ENCODE measurements at places on chromosomes 1 and 21. TPM values are rescaled to one million over a fixed set of nuclear protein-coding genes. Genes with fewer than 3 reads are reported as not detected.

Gene PDZK1IP1
- total RNA-seq, result not detected

DNA sequence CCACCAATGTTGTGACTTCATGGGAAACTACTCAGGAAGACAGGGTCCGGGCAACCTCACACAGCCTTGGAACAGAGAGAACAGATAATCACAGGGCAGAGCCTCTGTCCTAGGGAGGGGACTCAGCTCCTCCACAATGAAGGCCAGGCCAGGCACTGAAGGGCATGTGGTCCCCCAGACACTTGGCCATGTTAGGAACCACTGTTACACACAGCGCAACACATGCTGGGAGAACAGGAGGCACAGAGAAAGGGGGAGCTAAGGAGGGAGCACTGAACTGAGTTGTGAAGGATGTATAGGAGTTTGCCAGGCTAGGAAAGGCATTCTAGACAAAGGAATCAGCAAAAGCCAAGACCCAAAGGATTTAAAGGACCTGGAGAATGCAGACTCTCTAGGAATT is 127.6 kb downstream of the DMRTB1 start:
- H3K27me3 ChIP-seq, result peaks cover 17% of the 10 kb centered on the region
- no peak overlapping the region for H3K27ac ChIP-seq
- H3K4me3 ChIP-seq, result no peak overlapping the region
- no peaks in the 10 kb centered on the region for H3K36me3 ChIP-seq
- peaks cover 6% of the 10 kb centered on the region for H3K4me1 ChIP-seq

DNA sequence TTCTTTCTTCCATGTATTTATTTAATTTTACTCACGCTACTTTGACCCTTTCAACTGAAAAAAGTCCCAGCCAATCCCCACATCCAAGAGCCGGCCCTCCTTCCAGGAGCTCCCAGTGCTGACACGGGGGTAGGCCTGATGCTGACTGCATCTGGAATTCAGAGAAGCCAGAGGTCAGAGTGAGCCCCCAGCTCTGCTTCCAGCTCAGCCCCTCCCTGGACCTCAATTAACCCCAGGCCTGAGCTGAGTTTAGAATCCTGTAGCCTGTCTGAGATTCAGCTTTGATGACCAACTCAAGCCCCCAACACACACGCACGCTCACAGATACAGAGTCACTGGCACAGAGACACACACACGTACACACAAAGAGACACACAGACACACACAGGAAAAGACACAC is 247.9 kb downstream of the NPHP4 start:
- no peak overlapping the region for H3K4me3 ChIP-seq
- H3K36me3 ChIP-seq, result no peaks in the 10 kb centered on the region
- no peak for DNase-seq
- H3K27me3 ChIP-seq, result peaks cover 31% of the 10 kb centered on the region
- H3K4me1 ChIP-seq, result no peaks in the 10 kb centered on the region

Gene OR2M5
- total RNA-seq, result not detected

Gene CCDC181
- 7.3 TPM for total RNA-seq

Gene ESPN
- total RNA-seq, result 54.0 TPM

- no peaks in the 10 kb centered on the region for H3K4me1 ChIP-seq
- H3K27me3 ChIP-seq, result peaks cover 22% of the 10 kb centered on the region
- no peak for DNase-seq
- no peaks in the 10 kb centered on the region for H3K36me3 ChIP-seq
Measured at GRCh38 chr1:221182791-221183533, 303.7 kb downstream of the HLX start.

Gene GUCA2A
- total RNA-seq, result not detected

Gene CYP2J2
- 0.58 TPM for total RNA-seq

GRCh38 chr1:85404408-85404807 is 60.6 kb downstream of the DDAH1 start:
- peaks cover 6% of the 10 kb centered on the region for H3K4me1 ChIP-seq
- H3K36me3 ChIP-seq, result no peaks in the 10 kb centered on the region
- H3K27me3 ChIP-seq, result no peaks in the 10 kb centered on the region
- no peak overlapping the region for H3K27ac ChIP-seq
- H3K4me3 ChIP-seq, result no peak overlapping the region

GRCh38 chr21:34302521-34302920 is 61.3 kb upstream of the KCNE2 start:
- H3K4me3 ChIP-seq, result no peak overlapping the region
- no peak for DNase-seq
- H3K4me1 ChIP-seq, result no peaks in the 10 kb centered on the region
- H3K36me3 ChIP-seq, result no peaks in the 10 kb centered on the region
- no peak overlapping the region for H3K27ac ChIP-seq

Gene PRPF38B
- 54.7 TPM for total RNA-seq

Gene ZNF593
- total RNA-seq, result 28.9 TPM

DNA sequence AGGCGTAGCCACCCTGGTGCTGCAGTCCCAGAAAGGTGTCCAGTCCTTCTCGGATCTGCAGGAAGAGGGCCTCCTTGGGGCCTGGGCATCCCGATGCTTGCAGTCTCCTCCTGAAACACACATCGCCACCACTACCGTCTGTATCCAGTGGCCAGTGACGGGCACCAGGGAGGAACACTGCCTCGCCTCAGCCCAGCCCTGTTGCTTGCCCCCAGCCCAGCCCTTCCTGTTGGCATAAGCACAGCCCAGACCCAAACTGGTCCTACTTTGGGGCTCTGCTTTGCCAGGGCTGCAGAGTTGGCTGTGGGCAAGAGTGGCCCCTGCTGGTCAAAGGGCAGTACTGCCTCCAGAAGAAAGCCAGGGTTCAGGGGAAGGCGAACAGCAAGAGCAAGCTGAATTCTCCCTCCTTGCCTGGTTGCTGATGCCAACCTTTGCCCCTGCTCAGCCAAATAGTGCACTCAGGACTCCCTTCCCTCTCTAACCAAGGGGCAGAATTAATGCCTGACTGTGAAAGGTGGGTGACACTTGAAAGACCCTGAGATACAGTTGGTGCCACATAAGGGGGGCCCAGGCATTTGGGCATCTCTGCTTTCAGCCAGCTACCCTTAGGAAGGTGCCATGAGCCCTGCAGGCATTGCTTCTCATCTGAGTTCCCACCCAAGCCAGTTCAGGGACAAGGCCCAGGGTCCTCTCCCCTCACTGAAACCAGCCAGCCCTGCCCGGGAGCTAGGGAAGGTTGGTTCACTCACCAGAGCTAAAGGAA is 11.1 kb upstream of the ARHGEF2 start:
- peaks cover 2% of the 10 kb centered on the region for H3K4me1 ChIP-seq
- DNase-seq, result peak; percentile 62
- H3K27me3 ChIP-seq, result no peaks in the 10 kb centered on the region
- no peak overlapping the region for H3K27ac ChIP-seq
- H3K4me3 ChIP-seq, result no peak overlapping the region

DNA sequence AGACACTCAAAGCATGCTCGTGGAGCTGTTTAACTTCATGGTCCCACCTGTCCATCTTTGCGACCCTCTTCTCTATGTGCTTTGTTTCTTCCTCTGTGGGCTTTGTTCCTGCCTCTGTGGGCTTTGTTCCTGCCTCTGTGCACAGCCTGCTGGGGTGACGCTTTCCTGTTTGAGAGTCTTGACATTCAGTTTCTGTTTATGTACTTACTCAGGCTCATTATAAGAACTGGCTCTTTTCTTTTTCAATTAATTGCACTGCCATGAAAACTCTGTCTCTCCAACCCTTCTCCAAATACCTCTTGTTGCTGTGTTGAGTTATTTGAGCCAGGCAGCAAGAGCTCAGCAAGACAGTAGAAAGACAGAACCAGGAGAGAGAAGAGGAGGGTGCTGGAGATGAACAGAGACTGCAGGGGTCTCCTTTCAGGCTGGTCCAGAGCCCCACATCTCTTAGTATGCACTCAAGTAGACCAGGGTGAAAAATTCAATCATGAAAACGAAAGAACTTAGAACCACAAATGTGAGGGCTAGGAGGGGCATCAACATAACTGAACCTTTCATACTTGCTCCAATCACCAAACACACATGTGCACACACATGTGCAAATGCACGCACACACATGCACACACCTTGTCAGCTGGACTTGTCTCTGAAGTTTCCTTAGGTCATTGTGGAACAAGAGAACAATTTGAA is 88.3 kb upstream of the SGIP1 start:
- no peak for DNase-seq
- no peaks in the 10 kb centered on the region for H3K36me3 ChIP-seq
- H3K4me3 ChIP-seq, result no peak overlapping the region
- H3K27ac ChIP-seq, result no peak overlapping the region
- H3K27me3 ChIP-seq, result peaks cover 69% of the 10 kb centered on the region

- H3K36me3 ChIP-seq, result peaks cover 2% of the 10 kb centered on the region
- H3K27ac ChIP-seq, result no peak overlapping the region
- H3K27me3 ChIP-seq, result no peaks in the 10 kb centered on the region
- H3K4me1 ChIP-seq, result peaks cover 6% of the 10 kb centered on the region
- no peak overlapping the region for H3K4me3 ChIP-seq
Measured at GRCh38 chr1:246221485-246222255, 285.4 kb downstream of the SMYD3 start.

Gene ZDHHC18
- total RNA-seq, result 26.1 TPM

Gene GPR37L1
- 0.04 TPM for total RNA-seq

- H3K27ac ChIP-seq, result no peak overlapping the region
- no peak overlapping the region for H3K4me3 ChIP-seq
- no peak for DNase-seq
- no peaks in the 10 kb centered on the region for H3K27me3 ChIP-seq
- H3K4me1 ChIP-seq, result peaks cover 5% of the 10 kb centered on the region
- H3K36me3 ChIP-seq, result no peaks in the 10 kb centered on the region
Measured at GRCh38 chr1:67489643-67490042, 59.4 kb upstream of the SERBP1 start.

DNA sequence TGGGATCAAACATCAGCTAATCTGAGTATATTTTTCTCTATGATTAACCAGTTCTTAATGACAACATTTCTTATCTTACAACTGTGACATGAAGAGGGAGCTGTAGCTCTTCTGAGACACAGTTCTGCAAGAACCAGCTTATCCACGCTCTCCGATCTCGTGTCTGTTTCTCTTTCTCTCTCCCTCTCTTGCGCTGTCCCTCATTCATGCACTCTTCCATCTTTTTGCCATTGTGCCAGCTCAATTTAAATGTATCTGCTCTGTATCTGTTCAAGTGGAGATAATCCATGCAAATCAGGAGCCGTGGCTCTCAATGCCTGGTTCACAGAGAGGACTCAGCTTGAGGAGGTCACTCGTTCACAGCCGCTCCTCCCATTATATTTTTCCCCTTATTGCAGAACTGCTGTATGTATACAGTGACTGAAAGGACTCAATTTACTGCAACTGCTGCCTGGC is 494.7 kb upstream of the ADGRL2 start:
- no peak overlapping the region for H3K4me3 ChIP-seq
- no peak overlapping the region for H3K27ac ChIP-seq
- H3K27me3 ChIP-seq, result peaks cover 13% of the 10 kb centered on the region

Gene SIPA1L2
- 37.6 TPM for total RNA-seq

Gene S100A7A
- total RNA-seq, result not detected

GRCh38 chr1:147115496-147115895 is 56.8 kb downstream of the PRKAB2 start:
- H3K36me3 ChIP-seq, result no peaks in the 10 kb centered on the region
- H3K27ac ChIP-seq, result no peak overlapping the region
- no peak for DNase-seq
- no peaks in the 10 kb centered on the region for H3K27me3 ChIP-seq
- no peaks in the 10 kb centered on the region for H3K4me1 ChIP-seq

Gene OR10T2
- not detected for total RNA-seq

GRCh38 chr1:7224644-7225043 is 439.4 kb downstream of the CAMTA1 start:
- no peak for DNase-seq
- H3K4me3 ChIP-seq, result no peak overlapping the region
- H3K36me3 ChIP-seq, result no peaks in the 10 kb centered on the region
- no peak overlapping the region for H3K27ac ChIP-seq

Measured in progenitor cell of endocrine pancreas (in vitro differentiated cells).